ENCODE measurements at places on chromosomes 13 and 19.

- DNase-seq, result no peak
These were observed 34.8 kb upstream of the C1QTNF9 start for GRCh38 chr13:24274452-24275021.

GRCh38 chr19:2013683-2013961 lies 1.9 kb downstream of the BTBD2 start:
- no peak for DNase-seq

GRCh38 chr19:33876192-33876591 lies 79.5 kb downstream of the KCTD15 start:
- no peak for DNase-seq

DNA sequence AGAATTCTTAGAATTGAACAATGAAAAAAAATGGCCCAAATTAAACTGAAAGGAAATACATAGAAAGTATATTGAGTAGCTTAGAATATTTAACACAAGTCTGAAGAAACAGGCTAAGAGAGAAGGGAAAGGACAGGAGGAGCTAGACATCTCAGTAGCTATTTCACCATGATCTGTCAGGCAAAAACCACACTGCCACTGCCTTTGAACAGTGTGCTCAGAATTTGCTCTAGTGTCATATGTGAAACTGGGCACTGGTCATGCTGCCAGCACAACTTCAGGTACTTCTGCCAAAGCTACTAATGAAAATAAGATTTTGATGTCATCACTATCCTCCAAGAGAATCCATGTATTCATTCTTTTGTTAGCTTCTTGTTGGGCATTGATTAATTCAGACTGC lies 1280.8 kb upstream of the PCDH20 start:
- DNase-seq, result no peak

GRCh38 chr19:19257137-19257536 lies 16.0 kb downstream of the TM6SF2 start:
- DNase-seq, result no peak

DNA sequence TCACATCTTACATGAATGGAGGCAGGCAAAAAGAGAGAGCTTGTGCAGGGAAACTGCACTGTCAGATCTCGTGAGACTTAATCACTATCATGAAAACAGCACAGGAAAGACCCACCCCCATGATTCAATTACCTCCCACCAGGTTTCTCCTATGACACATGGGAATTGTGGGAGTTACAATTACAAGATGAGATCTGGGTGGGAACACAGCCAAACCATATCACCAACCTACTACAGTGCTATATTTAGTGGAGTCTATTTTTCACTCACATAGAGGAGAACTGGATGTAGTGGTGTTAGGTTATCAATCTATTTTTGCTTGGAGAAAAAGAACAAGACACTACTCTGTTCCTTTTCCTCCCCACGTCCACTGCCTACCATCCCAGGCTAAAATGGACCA lies 276.6 kb downstream of the KCTD12 start:
- DNase-seq, result no peak

- DNase-seq, result no peak
These were observed 10.5 kb downstream of the WIZ start for GRCh38 chr19:15439078-15439799.

GRCh38 chr19:768424-768823 lies 17.5 kb downstream of the MISP start:
- no peak for DNase-seq

GRCh38 chr19:17975032-17975431 lies 8.1 kb downstream of the KCNN1 start:
- DNase-seq, result no peak

DNA sequence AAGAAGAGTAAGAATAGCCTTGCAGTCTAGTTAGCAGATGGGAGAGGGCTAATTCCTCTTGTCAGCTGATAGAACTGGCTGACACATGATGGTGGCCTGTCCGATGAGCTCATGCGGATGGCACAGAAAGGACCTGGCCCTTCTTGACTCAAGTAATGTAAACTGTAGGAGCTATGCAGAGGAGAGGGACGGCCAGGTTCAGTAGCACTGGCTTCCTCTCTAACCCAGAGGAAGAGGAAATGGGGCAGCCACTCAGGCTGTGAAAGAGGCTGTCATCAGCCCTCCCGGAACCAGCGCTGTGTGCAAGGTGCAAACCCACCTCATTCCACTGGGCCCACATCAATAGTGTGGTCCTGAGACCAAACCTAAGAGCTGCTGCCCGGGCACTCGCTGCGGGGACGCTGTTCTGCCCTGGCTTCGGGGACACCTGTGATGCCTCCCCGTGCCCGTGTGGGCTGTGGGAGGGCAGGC lies 30.8 kb upstream of the USE1 start:
- no peak for DNase-seq

GRCh38 chr19:50567882-50568727 lies at the start of gene LRRC4B:
Gene LRRC4B, minus strand, starts transcription at chr19:50568435. Its CDS starts 19,597 bp downstream, at chr19:50548838.
- DNase-seq, result no peak

DNA sequence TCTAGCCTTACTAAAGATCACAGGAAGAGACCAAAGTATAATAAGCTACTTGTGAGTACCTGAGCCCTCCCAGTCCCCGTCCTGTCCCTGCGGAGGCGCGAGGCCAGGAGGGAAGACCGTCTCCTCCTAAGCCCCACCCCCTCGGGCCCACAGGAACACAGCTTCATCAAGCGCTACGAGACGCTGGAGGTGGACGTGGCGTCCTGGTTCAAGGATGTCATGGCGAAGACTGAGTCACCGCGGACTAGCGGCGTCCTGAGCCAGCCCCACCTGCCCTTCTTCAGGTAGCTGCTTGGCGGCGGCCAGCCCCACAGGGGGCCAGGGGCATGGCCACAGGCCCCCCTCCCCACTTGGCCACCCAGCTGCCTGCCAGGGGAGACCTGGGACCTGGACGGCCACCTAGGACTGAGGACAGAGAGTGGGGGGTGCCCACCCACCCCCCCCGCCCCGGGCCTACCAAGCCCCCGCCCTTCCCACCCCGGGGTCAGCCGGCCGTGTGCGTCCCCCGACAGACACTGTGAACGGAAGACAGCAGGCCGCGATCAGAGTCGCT lies 2.4 kb upstream of the TGFBR3L start:
- DNase-seq, result no peak

DNA sequence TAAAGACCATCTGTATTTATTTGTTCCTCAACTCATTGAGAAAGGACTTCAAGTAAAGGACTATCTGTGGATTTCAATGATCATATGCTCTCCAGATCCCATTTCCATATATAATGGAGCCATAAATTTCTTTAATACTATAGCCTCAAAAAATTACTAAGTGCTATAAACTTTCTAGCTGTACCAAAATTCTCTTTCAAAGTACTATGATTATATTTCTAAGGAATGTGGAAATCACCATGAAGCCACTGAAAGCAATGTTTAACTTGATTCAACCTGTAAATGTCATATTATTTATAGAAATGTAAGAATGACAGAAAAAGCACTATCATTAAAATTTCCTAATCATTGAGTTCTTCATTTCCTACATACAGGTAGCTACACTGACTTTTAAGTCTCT lies 20.7 kb downstream of the TBC1D4 start:
- no peak for DNase-seq

DNA sequence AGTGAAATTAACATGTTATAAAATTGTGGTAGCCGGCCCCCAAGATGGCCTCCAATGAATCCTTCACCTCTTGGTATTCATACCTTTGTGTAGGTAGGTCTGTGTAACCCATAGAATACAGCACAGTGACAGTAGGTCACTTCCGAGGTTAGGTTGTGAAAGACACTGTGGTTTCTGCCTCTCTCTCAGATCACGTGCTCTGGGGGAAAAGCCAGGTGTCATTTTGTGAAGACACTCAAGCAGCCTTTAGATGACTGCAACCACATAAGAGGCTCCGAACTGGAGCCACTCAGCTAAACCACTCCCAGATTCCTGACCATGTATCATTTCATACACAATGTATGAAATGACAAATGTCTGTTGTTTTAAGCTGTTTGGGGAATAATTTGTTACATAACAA lies 9.8 kb upstream of the USPL1 start:
- no peak for DNase-seq

- no peak for DNase-seq
These were observed 7.6 kb downstream of the EGLN2 start for GRCh38 chr19:40806423-40807146.

- no peak for DNase-seq
These were observed 190.5 kb downstream of the NDFIP2 start for GRCh38 chr13:79671420-79671819.

DNA sequence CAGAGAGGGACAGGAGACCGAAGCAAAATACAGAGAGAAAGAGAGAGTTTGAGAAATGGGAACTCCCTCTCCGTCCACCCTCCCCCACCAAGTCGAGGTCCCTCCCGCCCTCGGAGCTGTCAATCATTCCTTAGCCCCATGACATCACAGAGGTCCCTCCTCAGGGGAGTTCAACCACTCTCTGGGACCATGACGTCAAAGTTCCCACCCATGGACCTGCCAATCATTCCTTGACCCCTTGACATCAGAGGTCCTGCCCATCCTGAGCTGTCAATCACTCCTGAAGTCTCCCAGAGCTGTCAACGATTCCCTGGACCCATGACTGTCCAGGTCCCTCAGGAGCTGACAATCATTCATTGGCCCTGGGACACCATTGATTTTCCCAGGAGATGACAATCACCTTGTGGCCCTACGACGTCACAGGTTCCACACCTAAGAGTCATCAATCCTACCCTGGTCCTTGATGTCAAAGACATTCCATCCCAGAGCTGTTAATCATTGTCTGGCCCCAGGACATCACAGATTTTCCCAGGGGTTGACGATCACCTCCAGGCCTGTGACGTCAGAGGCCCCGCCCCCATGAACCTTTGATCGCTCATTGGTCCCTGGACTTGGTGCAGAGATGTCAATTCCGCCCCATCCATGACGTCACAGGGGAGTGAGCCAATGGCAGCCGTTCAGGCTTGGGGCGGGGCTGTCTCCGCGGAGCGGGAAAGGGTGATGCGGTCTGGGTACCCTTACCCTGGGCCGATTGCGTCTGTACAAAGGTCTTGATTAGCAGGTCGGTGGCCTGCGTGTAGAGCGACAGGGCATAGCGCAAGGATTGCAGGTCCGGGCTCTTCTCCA lies 61.7 kb downstream of the COLGALT1 start:
- DNase-seq, result no peak

GRCh38 chr19:37953171-37953917 lies 46.3 kb downstream of the SIPA1L3 start:
- DNase-seq, result no peak

GRCh38 chr13:104270731-104271130 lies 1204.5 kb upstream of the SLC10A2 start:
- no peak for DNase-seq

- no peak for DNase-seq
These were observed 78.7 kb downstream of the ZNF536 start for GRCh38 chr19:30450835-30451321.

DNA sequence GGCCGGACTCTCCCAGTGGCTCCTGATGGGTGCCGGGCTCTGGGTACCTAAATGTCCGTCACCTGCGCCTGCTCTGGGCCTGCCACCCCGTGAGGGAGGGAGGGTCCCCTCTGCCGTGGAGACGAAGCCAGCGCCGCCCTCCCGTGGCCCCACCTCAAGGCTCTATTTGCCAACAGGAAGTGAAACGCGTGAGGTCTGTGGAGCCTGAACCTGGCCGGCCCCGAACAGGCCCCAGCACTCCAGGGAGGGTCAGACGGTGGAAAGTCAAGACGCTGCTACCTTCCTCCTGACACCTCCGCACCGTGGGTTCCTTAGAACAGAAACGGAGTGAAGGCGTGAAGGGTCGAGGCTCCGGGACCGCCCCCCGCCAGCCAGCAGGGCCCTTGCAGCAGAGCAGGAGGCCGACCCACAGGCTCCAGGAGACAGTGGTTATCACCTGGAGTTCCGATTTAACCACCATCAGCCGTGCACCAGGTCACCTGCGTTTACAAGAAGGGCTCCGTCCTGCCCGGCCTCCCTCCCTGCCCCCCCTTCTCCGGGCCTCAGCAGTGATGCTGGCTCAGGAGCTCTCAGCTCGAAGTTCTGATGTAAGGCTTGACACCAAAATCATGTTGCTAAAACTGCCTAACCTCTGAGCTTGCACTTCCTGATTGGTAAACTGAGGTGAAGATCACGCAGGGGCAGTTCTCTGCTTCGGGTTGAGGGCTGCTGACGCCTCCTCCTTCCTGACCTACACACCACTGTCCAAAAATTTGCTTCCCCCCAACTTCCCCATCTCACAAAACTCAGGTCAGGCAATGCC lies 50.9 kb upstream of the C13orf46 start:
- DNase-seq, result no peak

Data from NCI-H1092 treated with DMSO at 0.1 percent for 48 hours (cell line).